ENCODE measurements at places on chromosomes 3 and 15.

DNA sequence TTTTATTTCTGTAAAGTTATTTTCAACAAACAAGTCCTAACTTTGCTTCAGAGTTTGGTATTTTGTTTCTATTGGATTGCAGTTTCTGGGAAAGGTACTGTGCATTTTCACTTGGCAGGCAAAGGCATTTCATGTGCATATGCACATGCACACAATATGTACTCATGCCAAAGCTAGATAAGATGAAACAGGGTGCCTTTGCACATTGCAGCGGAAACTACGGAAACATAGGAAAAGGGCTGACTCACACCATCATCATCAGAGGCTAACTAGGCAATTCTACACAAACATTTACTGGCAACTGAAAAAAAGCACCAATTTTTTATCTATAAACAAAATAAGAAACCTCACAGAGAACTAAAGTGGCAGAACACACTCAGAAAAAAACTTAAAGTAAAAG lies 550.6 kb upstream of the NECTIN3 start:
- no peak for DNase-seq

DNA sequence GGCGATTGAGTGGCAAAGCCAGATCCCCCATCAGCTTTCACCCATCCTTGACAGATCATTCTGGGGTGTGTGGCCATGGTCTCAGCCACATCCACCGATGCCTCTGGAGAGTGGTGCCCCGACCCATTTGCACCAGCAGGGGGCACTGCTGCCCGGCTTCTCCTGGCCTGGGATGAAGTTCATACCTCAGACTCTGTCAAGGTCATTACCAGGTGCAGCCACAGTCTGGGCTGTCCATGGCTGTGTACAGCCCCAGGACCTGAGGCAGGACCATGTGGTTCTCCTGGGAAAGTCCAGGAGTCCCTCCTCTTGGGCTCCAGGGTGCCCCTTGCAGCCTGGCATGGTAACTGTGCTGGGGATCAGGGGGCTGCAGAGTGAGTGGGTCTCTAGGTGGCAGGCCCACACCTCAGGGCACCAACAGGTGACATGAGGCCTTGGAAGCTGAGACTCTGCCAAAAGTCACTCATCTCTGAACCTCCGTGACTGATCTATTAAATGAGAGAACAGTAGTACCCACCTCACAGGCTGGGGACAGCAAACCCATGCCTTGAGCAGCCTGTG lies 67.2 kb downstream of the CACNA2D2 start:
- peak; percentile 47 for DNase-seq

DNA sequence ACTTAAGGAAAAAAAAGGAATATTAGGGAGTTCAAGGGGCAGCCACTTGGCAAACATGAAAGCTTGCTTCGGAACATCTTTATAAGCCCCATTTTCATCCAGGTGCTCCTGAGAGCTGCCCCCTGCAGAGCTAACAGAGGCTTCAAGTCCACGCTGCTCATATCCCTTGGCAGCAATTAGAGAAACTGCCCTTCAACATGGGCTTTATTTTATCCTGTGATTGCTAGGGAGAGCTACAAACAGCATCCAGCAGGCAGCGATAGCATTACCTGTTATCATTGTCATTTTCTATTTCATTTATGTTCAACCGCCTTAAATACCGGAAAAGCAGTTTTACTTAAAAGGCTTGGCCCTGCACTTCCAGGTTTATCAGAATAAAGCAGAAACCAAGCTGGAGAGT lies 68.4 kb upstream of the MCTP2 start:
- peak; percentile 38 for DNase-seq

DNA sequence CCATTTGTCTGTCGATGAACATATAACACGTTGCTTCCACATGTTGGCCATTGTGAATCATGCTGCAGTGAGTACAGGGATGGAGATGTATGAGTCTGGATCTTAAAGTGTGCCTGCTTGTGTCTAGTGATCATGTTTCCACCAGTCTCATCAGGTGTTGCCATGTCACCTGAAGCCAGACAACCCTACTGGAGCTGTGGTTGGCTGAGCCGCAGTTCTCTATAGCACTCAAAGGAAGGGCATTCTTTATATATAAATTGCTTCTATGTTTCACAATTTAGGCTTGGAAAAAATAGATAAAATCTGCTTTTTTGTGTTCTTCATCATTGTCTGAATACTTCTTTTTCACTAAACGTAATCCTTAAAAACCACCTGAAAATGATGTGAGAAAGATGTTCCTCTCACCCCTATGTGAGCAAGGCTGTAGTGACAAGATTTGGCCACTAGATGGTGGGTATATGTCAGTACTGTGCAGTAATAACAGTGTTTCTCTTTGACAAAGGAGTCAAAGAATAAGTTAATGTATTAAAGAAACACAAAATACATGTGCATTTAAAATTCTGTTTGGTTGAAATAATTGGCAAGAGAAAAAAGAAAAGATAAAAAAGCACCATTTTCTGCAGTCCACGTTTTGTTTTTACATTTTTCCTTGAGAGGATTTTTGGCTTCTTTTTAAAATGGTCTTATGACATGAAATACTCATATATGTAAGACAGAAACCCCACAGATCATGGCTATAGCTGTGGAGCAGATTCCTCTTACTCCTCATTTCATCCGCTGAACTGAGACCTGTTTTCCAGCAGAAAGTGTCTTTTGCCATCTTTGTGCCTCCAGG lies 394.5 kb upstream of the DPPA4 start:
- peak; percentile 20 for DNase-seq

GRCh38 chr3:196931828-196932587 lies 10.3 kb downstream of the NCBP2 start:
- DNase-seq = no peak

DNA sequence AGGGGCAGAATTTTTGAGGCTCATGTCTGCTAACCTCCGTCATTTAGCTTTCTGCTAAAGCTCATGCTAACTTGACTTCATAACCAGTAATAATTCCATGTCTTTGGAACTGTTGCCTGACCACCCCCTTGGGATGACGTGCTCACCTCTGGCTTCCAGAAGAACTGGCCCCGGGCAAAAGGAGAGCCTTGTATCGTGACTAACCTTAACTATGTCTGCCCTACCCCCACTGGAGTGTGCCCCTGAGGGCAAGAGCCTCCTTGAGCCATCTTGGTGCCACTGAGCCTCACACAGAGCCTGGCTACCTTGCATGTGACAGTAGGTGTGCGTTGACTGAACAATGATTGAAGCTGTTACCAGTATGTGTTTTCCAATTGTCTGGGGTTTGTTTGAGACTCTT lies 4.7 kb downstream of the LRRK1 start:
- DNase-seq = no peak

- DNase-seq = no peak
These were observed 104.4 kb downstream of the RBMS3 start for GRCh38 chr3:29385046-29385830.

DNA sequence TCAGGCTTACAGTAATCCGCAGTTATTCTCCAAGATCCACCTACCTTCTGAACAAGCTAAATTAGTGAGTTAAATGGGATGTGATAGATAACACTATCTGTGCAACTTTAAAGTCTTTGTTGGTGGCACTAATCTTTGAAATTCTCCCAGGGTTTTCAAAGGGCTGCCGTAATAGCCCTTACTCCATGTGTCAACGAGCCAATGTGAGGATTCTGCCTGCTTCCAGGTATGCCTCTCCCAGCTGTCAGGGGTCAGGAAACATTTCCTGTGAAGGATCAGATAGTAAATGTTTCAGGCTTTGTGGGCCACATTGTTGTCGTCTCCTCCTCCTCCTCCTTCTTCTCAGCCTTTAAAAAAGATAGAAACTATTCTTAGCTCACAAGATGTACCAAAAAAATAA lies 20.2 kb upstream of the SCN5A start:
- no peak for DNase-seq

DNA sequence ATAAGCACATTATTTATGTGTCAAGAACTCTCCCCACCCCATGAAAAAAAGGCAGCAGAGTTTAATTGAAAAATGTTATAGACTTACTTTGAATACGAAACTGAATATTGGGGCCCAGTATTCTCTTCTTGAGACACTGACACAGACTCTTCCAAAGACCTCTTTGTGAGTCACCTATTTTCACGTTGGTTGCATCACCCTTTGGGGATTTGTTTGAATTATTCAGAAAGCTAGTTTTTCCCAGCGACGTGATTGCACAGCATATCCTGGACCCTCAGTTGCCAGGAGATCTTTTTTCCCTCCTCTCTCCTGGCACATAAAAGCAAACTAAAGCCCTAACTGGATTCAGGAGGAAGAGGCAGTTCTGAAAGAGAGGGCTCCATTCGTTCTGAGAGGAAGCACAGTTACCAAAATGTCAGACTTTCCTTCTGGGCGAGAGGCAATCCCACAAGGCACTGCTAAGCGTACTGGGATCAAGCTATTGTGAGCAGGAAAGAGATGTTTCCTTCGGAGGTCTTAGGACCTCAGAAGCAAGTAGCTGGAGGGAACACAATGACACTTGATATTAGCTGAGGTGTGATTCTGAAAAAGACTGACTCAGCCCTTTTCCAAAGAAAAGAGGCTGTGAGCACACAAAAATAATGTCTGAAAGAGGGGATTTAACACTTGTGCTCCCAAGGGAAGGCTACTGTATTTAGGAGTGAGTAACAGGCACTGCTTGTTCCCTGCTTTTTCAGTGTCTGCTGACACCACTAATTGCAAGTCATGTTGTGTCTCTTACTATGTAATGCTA lies 65.8 kb upstream of the CADPS start:
- DNase-seq = peak; percentile 42

DNA sequence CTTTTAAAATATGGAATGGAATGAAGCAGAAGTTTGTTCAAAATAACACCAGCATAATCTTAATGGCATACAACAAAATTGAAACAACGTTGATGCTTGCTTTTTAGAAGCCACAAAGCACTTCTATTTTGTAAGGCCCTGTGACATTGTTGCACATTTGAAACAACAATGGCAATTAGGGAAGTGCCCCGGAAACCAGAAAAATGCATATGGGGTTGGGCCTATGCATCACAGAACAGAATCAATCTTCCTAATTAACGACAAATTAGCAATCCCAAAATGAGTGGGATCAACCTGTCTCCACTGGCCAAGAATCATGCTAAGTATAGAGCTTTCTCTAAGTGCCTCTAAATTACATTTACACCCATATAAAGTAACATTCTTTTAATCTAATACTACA lies 168.9 kb downstream of the MEIS2 start:
- DNase-seq = no peak

DNA sequence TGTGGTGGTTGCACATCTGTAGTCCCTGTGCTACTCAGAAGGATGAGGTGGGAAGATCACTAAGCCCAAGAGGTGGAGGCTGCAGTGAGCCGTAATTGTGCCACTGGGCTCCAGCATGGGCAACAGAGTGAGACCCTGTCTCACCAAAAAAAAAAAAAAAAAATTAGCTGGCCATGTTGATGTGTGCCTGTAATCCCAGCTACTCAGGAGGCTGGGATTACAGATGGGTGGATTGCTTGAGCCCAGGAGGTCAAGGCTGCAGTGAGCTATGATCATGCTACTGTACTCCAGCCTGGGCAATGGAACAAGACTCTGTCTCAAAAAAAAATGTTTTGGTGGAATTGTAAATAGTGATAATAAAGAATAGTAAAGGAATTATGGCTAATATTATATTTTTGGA lies 9.9 kb downstream of the ATRIP start:
- DNase-seq = no peak

DNA sequence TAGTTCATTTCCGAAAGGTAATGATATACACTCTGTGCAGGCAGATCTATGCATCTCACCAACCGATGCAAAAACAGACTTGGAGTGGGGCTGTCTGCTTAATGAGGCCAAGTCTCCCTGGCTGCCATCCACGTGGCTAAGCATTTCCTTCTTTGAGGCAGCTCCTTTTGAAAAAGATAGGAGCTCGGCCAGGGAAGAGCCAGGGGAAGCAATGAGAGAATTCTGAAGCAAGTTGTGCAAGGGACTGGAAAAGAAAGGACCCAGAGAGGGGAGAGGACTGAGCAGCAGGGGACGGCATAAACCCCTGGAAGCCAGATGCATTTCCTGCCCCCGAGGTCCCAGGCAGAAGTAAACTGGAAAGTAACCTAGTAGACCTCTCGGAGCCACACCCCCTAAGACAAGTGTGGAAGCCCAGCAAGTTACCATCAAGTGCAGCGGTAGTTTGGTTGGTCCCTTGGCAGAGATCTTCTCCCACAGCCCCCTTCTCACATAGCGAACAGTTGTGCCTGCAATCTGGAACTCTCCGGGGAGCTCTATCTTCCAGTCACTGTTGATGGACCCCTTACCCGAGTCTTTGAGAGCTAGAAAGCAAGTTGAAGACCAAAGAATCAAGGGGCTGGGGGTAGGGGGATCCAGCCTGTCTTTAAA lies 288.2 kb downstream of the ADAMTS17 start:
- no peak for DNase-seq

- no peak for DNase-seq
These were observed 98.2 kb downstream of the FBN1 start for GRCh38 chr15:48547286-48547685.

DNA sequence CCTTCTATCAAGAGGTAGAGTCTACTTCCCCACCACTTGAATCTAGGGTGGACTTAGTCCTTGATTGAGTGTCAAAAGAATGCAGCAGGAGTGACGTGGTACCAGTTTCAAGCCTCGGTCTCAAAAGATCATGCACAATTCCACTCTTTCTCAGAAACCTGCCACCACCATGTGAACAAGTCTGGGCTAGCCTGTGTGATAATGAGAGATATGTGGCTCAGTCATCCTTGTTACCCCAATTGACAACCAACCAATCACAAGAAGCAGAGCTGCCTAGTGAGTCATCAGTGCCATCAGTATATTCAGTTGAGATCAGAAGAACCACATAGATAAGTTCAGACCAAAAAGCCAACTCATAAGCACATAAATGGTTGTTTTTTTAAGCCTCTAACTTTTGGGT lies 374.5 kb downstream of the IL20RB start:
- no peak for DNase-seq

DNA sequence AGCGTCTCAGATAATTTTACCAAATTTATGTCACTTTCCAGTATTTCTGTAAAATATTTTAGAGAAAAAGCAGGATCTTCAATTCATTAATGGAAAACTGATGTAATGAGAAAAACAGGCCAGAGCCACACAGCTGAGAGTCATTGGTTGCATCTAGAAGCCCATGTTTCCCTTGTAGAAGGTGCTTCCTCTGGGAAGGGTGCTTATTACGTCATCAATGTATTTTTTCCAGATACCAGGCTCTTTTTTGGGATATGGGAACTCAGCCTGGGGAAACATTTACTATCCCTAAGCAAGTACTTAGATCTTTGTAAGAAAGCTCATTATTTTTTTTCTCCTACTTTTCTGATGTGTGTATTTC lies 89.1 kb upstream of the PHLDB2 start:
- DNase-seq = no peak

GRCh38 chr3:54372232-54372631 lies 249.9 kb downstream of the CACNA2D3 start:
- DNase-seq = peak; percentile 67

GRCh38 chr15:93523481-93523880 lies 434.5 kb upstream of the RGMA start:
- DNase-seq = peak; percentile 50
